GM03348 (cell line): ENCODE measurements at places on chromosomes 1 and 21.

DNA sequence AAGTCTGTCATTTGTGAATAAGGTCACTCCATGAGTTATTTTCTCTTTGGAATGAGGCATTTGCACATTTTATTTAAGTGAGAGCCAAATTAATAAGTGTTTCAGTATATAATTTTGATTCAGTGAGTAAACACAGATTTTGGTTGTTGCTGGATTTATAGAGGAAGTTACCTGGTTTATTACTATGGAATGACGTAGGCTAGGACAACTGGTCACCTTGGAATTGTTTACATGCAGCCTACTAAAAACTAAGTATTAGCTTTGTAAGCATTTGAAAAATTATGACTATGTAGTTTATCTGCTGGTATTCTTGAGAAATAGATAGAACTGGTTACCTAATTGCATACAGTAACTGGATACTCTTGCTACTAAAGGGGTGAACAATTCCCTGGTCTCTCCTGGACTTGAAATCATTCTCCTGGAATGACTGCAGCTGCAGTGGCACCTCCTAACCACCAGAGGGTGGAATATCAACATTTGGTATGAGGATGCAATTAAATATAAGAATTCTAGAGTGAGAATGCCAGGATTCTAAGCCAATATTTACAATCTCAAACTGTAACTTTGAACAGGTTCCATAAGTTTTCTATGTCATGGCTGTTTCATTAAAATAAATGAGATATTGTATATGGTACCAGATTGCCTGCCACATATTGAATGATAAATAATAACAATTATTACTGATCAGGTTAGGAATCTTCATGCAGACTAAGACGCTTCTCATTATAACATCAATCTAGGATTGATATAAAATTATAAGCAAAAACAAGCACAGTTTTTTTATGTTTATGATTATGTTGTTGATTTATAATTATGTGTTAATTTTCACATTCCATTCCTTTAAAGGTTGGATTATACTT is 3.5 kb upstream of the KRTAP27-1 start:
- peak; percentile 43 for DNase-seq

GRCh38 chr1:201982082-201982622 is 296 bp upstream of the RNPEP start:
- peak; percentile 97 for DNase-seq

- no peak for DNase-seq
Observed at GRCh38 chr1:187092104-187092503, 263.4 kb downstream of the PLA2G4A start.

- DNase-seq: no peak
Observed at GRCh38 chr1:90753556-90753955, 36.5 kb upstream of the BARHL2 start.

DNA sequence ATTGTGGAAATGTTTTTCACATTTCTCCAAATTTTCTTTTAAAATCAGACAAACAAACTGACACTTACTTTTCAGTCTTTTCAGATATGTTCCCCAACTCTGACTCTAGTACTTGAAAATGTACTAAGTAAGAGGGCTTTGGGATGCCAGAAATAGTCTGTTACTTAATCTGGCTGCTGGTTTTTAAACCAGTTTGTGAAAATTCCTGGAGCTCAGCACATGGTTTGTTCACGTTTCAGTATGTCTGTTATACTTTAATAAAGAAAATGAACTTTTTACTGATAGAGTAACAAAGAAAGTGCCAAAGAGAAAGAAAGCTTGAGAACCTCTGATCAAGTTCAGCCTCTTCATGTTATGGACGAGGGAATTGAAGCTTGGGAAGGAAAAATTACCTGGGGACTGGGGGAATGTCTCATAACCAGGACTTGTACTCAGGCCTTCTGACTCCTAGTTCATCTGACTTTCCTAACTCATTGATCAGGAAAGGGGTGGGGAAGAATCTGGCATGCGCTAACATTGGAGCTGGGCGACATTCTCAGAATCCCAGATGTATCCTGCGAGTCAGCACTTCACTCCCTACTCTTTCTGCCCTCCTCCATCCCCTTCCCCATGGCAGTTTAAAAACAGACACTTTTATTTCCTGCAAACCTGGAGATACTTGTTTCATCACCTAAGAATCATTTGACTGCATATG is 30.8 kb upstream of the DNAJC6 start:
- DNase-seq: no peak
